Caki2 (cell line): ENCODE measurements at places on chromosomes 3 and 15.

DNA sequence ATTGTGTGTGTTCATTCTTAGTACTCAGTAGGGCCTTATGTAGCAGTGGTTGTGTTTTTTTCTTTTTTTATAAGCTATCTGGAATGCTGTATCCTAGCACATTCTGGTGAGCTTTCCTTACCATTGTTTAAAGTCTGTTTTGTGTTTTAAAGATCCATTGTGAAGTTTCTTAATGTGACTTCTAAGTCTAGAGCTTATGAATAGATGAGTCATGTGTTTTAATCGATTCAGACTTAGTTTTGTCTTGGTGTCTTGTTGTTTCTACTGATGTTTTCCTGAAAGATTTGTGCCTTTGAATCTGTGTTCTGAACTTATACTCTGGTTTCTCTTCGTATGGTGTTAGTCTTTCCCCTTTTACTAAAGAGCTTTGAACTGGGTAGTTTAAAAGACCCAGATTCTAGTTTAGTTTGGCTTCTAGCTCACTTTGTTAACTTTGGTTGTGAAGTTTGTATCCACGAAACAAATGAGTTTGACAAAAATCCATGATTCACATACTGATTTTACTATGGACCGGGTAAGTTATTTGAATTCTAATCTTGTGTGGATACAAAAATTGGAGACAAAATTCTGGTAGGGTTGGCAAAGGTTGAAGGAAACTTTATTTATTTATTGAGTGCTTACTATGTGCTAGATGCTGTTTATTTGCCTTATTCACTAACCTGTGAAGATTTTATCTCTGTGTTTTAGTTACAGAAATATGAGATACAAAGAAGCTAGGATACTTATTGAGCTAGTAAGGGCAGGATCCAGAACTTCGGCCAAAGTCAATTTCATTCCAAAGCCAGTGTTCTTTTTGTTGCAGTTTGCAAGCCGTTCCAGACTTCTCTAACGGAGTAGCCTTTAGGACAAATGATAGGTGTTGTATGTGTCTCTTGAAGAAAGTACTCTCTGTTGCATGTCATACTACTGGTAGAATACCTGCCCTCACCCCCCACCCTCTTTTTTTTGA, 24.8 kb downstream of the AKAP13 start:
- DNase-seq = no peak

GRCh38 chr15:92393980-92394308, 263 bp downstream of the ST8SIA2 start:
- no peak for DNase-seq

DNA sequence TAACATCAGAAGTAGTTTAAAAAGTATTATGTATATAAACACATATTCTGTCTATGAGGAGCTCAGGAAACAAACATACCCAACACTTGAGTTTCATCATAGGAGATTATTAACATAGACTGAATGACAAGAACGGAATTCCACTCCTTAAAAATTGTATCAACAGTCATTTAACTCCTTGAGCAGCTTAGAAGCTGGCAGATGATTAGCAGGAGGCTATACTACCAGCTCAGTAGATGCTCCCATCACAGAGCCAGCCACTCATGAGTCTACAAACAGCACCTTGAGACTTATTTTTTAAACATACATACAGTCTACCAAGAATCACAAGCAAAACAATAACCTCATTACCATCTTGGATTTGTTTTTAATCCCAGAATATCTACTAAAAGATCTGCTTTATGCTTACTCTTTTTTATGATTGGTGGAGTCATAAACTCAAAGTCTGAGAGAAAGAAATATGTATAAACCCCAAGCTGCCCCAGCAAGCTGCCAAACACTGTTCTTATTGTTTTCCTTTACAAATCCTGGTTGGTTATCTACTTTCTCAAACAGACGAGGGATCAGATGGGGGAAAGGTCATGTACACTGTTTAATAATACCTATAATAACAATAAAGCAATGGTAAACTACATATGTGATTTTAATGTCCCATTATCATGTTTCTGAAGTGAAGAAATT, 59.5 kb downstream of the CBLB start:
- no peak for DNase-seq

DNA sequence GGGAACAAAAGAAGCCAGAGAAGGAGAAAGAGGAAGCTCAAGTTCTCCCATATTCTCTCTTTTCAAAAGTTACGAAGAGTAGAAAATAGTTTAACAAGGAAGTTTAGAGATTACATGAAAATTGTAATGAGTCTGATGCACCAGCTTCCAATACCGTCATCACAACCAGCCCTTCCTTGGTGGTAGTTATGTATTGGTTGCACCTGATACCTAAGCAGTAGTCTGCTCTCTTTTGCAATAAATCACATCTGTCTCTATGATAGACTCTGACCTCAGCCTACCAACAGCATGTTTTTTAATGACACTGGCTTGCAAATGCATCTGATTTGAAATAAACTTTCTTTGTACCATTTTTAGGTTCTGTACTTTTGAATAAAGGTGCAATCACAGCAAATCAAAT, 575.8 kb downstream of the FHIT start:
- no peak for DNase-seq

- no peak for DNase-seq
These were observed 42.6 kb upstream of the MBNL1 start for GRCh38 chr3:152226176-152226575.

- no peak for DNase-seq
These were observed 72.9 kb upstream of the MNS1 start for GRCh38 chr15:56537881-56538280.
